ENCODE measurements at places on chromosomes 3 and 15.

DNA sequence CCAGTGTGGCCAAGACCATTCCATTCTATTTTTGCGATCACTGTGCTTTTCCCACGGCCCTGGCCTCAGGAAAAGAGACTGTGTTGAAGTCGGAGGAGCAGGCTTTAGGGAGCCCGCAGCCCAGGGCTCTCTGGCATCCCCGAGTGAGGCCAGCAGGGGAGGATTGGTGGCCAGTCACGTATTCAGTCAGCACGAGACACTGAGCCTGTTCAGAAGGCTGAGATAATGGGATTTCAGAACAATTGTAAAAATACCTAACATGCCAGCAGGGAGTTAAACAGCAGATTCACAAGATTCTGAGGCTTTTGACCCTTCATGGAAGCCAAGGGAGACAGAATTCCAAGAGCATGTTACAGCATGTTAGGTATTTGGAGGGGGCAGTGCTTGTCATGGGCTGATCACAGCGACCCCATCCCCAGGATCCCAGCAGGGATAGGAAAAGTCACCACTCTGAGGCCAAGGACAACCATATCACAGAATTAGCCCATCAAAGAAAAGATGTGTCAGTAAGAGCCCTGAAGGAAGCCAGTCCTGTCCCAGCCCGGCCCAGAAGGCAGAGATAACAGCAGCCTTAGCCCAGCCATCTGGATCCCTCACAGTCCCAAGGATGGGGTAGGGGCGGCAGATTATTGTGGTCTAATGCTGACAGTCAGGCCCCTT, 40.6 kb downstream of the AMOTL2 start:
- DNase-seq: no peak

DNA sequence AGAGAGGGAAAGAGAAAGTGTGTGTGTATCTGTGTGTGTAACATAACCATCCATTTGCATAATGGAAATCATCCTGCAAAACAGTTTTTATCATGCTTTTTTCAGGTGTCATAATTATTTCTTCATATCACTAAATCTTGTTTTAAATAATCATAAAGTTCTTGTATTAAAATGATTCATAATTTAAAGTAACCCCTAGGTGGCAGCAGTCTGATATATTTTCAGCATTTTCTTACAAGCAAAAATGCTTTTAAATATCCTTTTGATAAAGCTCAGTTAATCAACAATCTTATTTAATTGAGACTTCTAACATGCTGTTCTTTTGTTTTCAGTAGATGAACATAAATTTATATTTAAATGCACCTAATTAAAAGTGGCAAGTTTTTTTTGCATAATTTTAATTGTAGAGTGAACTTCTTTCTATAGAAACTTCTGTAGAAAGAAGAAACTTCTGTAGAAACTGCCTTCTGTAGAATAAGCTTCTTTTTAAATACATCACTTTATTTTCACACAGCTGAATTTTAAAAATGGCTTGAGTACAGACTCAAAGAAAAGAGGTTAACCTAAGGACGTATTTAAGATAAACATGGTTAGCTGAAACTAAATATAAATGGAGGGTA, 72.5 kb downstream of the OPA1 start:
- no peak for DNase-seq

- DNase-seq: no peak
Observed at GRCh38 chr15:57313134-57313483, 63.2 kb upstream of the CGNL1 start.

- no peak for DNase-seq
Observed at GRCh38 chr3:55170444-55170843, 242.6 kb upstream of the LRTM1 start.

DNA sequence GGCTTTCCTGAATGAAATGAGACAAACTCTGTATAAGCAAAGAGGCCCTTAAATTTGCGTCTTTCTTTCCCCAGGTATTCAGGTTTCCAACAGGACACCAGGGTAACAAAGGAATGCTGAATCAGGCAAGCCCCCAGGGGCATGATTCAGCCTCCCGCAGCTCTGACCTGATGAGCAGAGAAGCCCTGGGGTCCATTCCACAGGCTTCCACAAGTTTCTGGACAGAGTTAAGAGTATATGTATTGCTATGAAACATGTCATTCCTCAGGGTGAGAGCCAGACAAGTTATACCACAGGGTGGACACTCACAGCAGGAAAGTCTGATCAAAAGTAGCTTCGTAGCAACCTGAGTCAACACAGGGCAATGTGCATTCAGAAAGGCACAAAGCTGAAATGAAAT, 68.1 kb upstream of the CTNNB1 start:
- DNase-seq: no peak

- no peak for DNase-seq
Observed at GRCh38 chr3:63954182-63954581, 42.0 kb upstream of the SCAANT1 start.

GRCh38 chr15:81331600-81331999, 7.7 kb upstream of the STARD5 start:
- no peak for DNase-seq

DNA sequence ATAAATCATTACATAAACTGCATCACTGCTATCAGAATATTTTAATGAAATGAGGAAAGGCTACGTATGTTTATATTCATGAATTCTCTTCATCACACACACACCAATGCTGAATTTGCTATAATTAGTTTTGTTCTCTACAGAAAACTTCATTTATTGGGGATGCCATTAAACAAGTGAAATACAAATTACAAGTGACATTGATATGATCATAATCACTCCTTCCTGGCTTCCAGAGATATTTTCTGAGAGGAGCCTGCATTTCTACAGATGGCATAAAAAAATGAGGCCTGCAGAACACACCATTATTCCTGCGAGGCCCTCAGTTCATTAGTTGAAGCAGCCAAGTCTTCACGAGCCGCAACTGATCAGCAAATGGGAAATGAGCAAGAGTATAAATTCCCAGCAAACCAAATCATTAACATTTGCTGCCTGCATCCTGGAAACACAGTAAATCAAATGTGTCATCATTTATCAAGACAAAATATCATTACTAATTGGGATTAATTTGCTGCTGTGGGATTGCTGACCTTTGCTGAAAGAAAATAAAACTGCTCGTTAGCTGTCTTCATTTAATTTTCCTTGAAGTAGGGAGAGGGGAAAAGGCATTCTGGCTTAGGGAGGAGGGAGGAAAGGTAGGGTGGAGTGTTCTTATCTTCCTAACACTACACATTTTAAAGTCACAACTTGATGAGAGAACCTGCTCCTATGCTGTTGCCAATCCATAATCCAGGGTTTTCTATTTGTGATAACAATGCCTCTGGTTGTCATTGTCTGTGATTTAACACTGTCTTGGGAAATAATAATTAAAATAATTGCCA, 921.9 kb downstream of the SQOR start:
- no peak for DNase-seq

DNA sequence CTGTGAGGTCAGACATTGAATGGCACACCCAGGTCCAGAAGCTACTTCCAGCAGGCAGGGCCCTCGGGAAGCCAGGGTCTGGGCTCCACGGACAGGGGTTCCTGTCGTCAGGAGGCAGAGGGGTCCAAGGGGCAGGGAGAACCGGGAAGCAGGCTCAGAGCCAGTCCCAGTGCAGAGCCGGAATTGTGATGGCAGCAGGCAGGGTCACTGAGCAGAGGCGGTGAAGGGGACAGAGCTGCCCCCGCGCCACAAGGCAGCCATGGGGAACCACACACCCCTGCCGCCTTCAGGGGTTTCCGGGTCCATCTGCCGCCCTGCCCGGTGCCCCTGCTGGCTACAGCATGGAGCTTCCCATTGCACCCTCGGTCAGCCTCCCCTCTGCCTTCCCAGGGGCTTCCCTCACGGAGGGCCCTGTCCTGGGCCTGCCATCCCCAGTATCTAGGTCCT, 136.9 kb downstream of the NSMCE3 start:
- DNase-seq: no peak

GRCh38 chr3:83765956-83766355, 1192.8 kb upstream of the CADM2 start:
- no peak for DNase-seq

GRCh38 chr3:80238152-80238551, 470.4 kb upstream of the ROBO1 start:
- no peak for DNase-seq

DNA sequence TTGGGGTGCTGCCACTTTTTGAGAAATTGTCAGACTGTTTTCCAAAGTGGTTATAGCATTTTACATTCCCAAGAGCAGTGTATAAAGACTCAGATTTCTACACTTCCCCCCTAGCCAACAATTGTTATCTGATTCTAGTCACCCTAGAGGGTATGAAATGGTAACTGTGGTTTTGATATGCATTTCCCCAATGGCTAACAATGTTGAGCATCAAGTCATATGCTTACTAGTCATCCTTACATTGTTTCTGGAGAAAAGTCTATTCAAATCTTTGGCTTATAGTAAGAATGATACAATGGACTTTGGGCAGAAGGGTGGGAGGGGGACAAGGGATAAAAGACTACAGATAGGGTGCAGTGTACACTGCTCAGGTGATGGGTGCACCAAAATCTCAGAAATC, 73.3 kb downstream of the CSNK1G1 start:
- no peak for DNase-seq

DNA sequence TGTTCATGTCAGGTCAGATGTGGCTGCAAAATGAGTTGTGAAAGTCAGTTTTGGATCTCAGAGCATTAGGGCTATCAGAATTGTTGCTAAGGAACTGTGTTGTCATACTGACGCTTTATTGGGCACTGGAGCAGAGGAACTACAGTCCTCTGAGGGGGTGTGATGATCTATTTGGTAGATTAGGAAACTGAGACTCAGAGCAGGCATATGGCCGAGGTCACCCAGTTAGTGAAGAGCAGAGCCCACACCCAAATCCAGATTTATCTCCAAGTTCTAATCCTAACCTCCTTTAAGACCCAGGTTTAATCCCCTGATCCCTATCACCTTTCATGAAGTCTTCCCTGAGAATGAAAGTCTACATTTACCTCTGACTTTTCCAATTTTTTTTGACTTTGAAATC, 25.6 kb upstream of the GLCE start:
- DNase-seq: no peak

DNA sequence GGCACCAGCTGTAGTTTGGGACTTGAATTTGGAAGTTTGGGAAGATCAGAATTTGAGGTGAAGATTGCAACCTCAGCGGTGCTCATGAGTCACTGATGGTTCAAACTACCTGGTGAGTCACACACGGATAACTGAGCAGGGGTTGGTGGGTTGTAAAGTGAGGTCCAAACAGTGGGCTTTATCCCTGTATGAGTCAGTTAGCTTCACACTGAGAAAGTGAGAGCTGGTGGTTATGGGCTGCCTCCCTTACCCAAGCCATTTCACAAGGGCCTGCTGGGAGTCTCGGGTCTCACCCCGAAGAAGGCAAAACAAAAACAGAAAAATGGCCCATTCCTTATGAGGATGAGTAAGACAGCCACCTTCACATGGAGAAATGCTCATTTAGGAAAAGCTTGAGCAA, 77.0 kb downstream of the ITGA11 start:
- no peak for DNase-seq

- no peak for DNase-seq
Observed at GRCh38 chr15:101543431-101543830, 53.9 kb upstream of the PCSK6 start.

DNA sequence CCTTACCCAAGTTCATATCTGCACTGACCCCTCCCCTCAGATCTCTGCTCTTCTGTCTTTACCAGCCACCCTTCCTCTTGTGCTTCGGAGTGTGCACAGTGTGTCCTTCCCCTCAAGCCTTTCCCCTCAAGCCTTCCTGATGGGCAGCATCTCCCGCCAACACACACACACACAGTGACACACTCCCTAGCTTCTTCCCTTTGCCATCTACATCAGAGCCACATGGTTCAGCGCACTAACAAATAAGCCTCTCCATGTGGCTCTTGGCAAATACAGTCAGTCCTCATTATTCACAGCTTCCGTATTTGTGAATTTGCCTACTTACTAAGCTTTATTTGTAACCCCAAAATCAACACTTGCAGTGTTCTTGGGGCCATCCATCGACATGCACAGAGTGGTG, 37.5 kb downstream of the SH3BP5 start:
- DNase-seq: no peak

DNA sequence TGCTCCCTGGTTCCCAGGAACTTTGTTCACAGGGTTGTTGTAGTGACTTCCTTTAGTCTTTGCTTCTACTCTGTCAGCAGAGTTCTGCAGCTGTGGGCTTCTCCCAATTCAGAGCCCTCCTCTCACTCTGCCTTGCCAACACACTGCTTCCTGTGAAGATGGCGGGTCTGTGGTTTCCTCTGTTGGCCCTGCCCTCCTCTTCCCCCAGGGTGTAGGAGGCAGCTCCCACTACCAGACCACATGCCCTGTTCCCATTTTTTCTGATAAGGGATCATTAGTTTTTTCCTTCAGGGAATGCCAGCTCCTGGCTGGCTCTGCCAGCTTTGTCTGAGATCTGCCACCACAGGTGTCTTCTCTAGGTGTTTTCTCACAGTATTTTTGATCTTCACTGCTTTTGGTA, 12.7 kb downstream of the SPSB4 start:
- no peak for DNase-seq

GRCh38 chr3:36557021-36557707, 176.9 kb downstream of the STAC start:
- no peak for DNase-seq

- DNase-seq: no peak
Observed at GRCh38 chr3:31253782-31254181, 278.9 kb upstream of the STT3B start.
